Activated CD4-positive, alpha-beta T cell treated with anti-CD3 and anti-CD28 coated beads for 48 hours (primary cell): ENCODE measurements at places on chromosomes 7 and 10.
A peak's percentile ranks its signal among the peaks of the same experiment; 100 is the strongest.

DNA sequence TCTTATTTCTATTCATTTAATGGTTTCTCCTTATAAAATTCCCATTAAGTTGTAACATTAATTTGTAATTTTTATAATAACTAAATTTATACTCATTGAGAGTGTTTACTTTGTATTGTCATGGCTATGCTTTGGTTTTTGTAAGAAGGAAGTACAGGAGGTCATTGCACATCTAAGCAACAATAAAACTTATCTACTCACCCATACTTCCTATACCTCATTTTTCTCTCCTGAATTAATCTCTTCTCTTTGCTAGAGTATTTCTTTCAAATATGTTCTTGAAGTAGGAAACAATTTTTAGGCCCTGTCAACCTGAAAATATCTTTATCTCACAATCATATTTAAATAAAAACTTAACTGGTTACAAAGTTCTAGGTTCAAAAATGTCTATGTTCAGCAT, 95.4 kb upstream of the WDR11 start:
- DNase-seq = no peak

DNA sequence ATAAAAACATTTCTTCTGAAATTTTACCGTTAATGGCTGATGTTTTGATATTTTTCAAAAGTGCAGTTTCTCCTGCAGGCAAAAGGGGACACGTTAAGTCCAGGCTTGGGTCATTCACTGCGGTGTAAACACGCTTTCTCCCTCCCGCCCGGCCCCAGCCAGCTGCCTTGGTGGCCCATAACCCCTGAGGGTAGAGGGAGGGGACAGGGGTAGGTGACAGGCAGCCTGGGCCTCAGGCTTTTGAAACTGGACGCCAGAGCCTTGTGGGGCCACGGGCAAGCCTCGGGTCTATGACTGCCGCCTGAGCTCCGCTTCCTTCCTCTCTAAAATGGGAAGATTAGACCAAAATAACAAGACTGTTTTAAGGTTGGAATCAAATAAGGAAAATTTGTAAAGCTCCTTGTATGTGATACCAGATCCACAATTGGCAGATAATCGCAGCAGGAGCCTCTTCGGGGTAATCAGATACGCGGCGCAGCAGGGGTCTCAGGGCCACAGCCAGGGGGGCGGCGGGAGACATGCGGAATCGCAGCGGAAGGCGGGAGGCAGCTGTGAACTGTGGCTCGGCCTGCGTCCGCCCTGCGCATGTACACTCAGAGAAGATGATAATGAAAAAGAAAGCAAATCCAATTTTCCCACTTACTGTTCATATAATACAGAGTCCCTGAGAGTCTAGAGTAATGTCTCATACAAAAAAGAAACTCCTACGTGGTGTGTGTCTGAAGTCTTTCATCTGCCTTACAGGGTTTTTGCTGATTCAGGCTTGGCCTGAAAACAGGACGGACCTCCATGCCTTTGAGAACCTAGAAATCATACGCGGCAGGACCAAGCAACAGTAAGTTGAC, 138.3 kb downstream of the EGFR start:
- DNase-seq = no peak

GRCh38 chr10:121087129-121087528, 236.0 kb downstream of the WDR11 start:
- DNase-seq = no peak

DNA sequence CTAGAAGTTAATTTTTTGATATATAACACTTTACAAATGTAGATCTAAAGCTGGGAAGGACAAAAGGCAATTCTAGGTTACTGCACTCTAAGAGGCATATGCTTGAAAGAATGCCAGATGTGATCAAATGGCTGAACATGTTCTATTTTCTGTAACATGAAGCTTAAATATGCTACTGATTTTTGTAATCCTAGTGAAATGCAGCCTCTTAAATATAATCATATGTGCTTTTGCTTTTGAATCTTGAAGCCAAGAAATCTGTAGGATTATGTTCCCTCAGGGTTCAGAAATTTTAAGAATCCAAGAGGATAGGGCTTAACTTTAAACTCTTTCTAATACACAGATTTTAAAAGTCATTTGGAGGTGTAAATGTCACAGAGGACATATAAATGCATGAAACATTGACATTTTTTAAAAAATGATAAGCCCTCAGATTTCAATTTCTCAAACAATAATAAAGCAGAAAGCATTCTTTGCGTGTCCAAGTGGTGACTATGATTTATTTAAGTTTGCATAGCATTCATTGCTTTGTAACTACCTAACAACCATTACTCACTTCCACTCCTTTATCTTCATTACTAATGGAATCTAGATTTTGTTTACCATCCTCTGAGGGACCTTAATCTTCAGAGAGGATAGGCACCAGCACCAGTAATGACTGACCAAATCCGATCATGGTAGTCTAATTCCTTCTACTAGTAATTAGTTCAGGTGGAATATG, 170.4 kb downstream of the MAGI2 start:
- no peak for DNase-seq

DNA sequence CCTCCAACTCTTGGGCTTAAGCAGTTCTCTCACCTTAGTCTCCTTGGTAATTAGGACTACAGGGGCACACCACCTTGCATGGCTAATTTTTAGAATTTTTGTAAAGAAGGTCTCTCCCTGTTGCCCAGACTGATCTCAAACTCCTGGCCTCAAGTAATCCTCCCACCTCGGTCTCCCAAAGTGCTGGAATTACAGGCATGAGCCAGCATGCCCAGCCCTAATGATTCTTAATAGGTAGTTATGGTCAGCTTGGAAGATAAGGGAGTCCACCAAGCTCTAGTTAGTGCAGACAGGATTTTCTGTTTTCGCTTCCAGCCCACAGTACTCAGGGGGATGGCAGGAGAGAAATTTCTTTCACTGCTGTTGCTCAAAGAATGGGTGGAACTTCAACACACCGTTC, 127.9 kb upstream of the PLXDC2 start:
- DNase-seq = no peak

DNA sequence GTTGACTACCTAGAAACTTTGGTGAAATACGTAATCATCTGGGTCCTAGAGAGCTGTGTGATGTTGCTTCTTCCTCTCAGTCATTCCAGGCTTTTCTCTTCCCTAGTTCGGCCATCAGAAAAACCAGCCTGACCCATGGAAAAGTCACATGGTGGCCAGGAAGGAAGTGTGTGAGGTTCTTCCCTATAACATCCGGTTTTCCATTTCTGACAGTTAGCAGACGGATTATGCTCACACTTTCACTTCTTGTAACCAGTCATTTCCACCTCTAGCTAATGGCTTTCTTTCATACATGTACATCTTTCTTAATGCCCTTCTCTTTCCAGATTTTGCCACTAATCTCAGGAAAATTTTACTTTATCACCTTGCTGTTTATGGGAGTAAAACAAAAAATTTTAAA, 110.0 kb upstream of the GLCCI1 start:
- DNase-seq = no peak

GRCh38 chr10:60921633-60922032, 22.4 kb downstream of the RHOBTB1 start:
- DNase-seq = no peak

DNA sequence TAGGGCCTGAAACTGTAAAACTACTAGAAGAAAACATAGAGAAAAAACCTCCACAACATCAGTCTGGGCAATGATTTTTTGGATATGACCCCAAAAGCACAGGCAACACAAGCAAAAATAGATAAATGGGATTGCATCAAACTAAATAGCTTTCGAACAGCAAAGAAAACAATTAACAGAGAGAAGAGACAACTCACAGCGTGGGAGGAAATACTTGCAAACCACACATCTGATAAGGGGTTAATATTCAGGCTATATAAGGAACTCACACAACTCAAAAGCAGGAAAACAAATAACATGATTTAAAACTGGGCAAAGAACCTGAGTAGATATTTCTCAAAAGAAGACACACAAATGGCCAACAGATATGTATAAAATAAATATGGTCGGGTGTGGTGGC, 7.7 kb upstream of the GSTK1 start:
- no peak for DNase-seq

GRCh38 chr10:119177708-119178371, 772 bp downstream of the PRDX3 start:
- DNase-seq = peak; percentile 58

DNA sequence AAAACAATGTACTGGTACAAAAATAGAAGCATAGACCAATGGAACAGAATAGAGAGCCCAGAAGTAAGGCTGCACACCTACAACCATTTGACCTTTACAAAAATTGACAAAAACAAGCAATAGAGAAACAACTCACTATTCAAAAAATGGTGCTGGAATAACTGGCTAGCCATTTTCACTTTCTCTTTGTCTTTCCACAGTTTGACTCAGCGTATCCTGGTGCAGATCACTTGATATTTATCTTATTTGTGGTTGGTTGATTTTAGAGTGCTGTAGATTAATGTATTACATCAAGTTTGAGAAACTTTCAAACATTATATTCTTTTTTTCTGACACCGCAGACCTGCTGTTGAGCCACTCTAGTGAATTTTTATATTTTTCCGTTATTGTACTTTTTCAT, 381.4 kb downstream of the DGKB start:
- DNase-seq = no peak

- no peak for DNase-seq
Observed at GRCh38 chr7:4602905-4603842, 78.9 kb upstream of the FOXK1 start.

DNA sequence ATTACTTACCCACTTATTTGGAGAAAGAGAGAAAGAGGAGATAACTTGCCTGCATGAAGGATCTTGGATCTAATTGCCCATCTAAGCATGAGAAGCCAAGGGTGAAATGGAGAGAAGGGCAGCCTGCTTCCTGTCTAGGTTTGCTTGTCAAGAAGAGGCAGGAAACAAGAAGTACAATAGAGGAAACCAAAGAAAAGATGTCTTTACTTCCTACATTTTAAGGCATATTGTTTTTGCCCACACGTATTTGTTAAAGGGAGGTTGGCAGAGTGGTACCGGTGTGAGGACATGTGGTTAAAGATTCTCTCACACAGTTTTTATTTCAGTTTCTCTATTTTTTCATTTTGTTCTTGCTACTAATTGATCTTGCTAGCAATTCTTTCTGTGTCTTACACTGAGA, 6.0 kb upstream of the TAS2R38 start:
- no peak for DNase-seq

GRCh38 chr7:20280475-20281351, 50.0 kb upstream of the ITGB8 start:
- no peak for DNase-seq

DNA sequence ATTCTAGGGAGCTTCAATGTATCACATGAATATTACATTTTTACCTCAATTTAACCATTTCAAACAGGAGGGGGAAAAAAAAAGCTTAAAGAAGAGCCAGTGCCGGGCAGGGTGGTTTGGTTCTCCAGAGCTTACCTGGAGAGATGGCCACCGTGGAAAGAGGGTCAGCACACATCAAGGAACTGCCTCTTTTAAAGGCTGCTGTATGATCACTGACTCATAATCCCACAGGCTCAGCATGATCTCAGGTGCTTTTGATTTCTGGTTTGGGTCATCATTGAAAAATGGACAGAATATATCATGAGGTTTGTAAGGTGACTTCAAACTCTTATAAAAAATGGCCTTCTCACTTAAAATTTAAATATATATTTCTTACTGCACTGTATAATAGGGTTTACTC, 67.5 kb upstream of the MDFIC start:
- DNase-seq = no peak

DNA sequence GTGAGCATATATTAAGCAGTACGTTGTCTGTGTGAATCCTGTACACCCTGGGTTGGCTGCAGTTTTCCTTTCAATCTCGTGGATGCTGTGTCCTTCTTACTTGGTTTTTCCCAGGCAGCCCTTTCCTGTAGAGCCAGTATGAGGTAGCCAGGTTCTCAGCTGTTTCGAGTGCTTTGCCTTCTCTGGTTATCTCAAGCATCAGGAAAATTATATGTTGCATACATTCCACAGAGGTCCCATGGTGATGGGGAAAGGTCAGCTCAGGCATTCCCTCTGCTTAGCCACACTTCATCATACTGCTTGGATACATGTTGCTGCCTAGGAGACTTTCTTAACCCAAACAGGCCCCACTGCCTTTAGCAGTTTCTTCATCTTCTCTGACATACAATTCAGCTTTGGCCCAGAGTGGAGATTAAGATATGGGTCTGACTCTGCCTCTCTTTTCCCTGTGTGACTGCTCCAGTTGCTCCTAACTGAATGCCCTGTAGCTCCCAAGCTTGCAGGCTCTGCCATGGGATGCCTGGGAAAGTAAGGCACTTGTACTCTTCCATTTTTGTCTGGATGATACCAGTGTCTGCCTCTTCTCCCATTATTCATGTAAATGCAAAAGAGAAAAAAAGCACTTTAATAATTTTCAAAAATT, 11.3 kb downstream of the GNAI1 start:
- no peak for DNase-seq

DNA sequence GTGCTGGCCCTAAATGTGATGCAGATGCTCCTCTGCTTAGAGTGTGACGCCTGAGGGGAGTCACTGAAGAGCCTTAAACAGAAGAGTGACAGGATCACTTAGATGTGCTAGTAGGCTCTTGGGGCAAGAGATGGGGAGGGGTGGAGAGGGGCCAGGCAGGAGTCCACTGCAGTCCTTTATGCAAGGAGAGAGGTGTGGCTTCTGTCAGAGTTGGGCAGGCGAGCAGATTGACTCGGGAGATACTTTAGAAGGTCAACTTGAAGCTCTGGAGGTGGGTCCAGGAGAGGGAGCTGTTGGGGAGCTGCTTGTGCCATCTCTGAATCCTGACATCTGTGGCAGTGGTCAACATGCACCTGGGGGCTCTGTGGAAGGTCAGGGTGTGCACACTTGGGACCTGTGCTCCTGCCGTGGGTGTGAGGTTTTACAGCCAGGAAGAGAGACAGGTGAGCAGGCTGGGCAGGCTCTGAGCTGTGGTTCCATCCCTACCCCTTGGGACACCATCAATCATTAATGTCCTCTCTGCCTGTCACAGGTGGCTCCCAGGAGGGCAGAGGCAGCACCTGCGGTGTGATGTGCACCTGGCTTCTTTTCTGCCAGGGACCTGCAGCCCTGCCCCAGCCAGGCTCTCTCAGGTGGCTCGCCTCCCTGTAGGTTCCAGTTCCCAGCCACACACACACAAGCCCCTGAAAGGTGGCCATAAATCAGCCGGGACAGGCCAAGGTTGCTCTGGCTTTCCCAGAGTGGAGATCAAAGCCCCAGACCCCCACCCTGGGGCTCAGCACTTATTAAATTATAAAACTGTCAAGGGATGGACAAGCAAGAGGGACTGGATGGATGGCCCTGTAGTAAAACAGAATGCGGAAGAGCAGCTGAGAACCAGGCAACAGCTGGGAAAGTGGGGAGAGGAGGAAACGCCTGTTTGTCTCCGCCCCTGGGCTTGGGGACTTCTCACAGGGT, 14.0 kb downstream of the NEURL1 start:
- no peak for DNase-seq
